T-helper 2 cell (primary cell): ENCODE measurements at places on chromosomes 1 and 21.
A peak's percentile ranks its signal among the peaks of the same experiment; 100 is the strongest.

- no peak for DNase-seq
These were observed 723.1 kb upstream of the B3GALT2 start for GRCh38 chr1:193909406-193910082.

- no peak for DNase-seq
These were observed 17.3 kb downstream of the PDC start for GRCh38 chr1:186443638-186444037.

- no peak for DNase-seq
These were observed 5.2 kb upstream of the PLA2G2D start for GRCh38 chr1:20124456-20125057.

DNA sequence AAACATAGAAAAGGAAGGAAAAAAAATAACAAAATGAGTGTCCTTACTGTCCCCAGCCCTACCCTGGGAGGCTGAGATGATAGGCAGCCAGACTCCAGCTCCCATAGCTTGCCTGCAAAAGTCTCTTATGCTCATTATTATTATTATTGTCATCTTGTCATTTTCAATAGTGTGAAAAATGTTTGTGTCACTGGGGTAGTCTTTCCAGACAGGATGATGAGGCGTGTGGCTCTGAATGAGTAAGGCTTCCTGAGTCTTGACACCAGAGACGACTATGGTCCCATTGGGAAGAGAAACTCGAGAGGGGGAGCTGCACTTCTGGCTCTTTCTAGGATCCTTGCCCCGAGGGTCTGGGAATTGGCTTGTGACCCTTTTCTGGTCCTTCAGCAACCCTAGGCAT, 1.1 kb upstream of the CYB561D1 start:
- DNase-seq, result no peak

- no peak for DNase-seq
These were observed 199.3 kb upstream of the TMEM51 start for GRCh38 chr1:14954210-14954609.

GRCh38 chr21:33187276-33187675, 42.5 kb upstream of the IFNAR2 start:
- no peak for DNase-seq

- no peak for DNase-seq
These were observed 362.1 kb upstream of the NR5A2 start for GRCh38 chr1:199665371-199665770.

DNA sequence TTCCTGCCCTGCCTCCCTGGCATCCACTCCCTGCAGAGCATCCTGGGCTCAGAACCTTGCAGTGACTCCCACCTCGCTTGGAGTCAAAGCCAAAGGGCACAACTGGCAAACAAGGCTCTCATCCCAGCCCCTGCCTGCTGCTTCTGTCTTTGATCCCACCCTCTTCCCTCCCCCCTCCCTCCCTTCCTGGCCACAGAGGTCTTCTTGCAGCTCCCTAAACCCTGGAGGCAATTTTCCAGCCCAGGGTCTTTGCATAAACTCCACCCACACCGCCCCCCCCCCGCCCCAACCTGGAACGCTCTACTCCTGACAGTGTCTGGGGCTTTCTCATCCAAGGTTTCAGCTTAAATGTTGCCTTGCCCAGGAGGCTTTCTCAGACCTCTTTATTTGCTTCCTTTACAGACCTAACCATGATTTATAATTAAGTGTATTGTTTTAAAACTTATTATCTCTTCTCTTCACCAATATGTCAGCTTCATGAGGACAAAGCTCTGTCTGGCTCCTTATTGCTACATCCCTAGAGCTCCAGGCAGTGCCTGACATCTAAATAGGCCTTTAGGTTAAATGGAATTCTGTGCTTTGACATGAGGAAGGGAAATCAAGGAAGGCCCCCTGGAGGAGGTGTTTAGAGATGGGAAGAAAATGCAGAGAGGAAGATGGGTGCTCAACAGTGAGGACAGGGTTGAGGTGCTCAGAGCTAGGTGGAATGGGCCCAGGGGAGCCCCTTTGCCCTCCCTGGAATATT, 37.7 kb upstream of the PADI1 start:
- no peak for DNase-seq

- DNase-seq, result no peak
These were observed 136.6 kb downstream of the OMA1 start for GRCh38 chr1:58409890-58410289.

- DNase-seq, result no peak
These were observed 109.8 kb downstream of the ETS2 start for GRCh38 chr21:38915546-38915945.

DNA sequence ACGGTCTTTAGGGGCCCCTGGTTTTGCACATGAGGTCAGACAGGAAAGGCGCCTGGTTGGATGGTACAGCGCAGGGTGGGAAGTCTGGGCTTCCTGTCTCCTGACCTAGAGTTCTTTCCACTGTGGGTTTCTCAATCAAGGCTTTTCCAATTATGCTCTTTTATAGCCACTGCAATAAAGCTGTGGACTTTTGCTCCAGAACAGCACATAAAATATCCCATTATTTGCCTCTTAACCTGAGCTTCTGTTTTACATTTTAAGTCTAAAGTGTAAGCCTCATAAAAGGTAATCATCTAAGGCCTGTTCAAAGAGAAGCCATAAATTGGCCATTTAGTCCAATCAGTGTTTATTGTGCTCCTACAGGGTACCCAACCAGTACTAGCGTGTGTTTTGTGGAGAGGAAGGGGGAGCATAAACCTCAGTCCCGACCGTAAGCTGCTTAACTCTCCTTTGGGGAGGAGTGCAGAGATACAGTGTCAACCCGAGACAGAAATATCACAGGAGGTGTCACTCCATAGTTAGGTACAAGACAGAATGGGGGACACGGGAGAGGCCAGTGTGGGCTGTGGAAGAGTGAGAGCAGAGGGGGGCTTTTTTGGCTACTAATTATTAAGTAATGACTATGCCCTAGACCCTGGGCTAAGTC, 270.0 kb downstream of the TRABD2B start:
- no peak for DNase-seq

- DNase-seq, result no peak
These were observed 262.1 kb upstream of the LRRC7 start for GRCh38 chr1:69305621-69306020.

- peak; percentile 21 for DNase-seq
These were observed 1.5 kb downstream of the AJAP1 start for GRCh38 chr1:4655674-4656532.

DNA sequence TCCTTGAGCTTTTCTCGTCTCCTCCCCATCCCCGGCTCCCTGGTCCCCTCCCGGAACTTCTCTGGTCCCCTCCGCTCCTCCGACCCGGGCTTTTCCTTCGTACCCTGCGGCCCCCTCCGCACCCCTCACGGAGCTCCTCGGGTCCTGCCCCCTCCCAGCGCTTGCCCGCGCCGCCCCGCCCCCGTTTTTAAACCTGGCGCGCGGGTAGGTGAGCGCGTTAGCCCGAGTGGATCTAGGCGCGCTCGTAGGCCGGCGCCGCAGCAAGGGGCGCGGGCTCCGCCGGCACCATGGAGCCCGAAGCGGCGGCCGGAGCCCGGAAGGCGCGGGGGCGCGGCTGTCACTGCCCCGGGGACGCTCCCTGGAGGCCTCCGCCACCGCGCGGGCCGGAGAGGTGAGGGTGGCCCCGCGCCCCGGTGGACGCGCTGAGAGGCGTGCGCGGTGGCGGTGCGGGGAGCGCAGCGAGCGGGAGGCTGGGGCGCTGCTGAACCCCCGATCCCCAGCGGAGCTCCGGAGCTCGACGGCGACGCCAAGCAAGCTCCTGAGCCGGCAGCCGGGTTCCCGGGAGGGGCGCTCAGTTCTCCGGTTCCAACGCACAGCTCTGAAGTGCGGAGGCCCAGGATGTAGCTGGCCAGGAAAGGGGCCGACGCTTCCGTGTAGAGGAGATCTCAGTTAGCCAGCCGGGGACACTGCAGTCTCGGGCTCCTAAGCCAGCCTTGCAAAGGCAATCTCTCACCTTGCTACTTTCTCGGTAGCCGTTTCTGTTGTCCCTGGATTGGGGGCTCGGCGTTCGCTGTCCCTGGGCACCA, at the start of gene RIPPLY3:
RIPPLY3 (plus strand) TSS at position 217 of the 806 bp plus-strand sequence; CDS start at position 288, 71 bp downstream.
- no peak for DNase-seq

- DNase-seq, result no peak
These were observed 25.8 kb downstream of the DESI2 start for GRCh38 chr1:244678697-244679096.

GRCh38 chr1:92466683-92467352, 19.9 kb downstream of the GFI1 start:
- DNase-seq, result no peak

- DNase-seq, result no peak
These were observed 19.8 kb upstream of the UAP1 start for GRCh38 chr1:162541619-162542141.

DNA sequence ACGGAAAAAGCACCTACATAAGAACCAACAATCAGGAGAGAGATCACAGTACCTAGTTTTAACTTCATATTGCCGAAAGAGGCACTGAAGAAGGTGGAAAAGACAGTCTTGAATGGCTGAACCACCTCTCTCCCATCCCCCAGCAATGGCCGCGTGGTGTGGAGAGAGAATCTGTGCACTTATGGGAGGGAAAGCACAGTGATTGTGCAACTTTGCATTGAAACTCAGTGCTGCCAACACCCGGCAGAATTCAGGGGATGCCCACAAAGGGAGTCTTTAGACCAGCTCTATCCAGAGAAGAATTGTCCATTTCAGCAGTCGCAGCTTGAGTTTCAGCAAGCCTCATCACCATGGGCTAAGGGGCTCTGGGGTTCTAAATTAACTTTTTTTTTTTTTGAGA, 186.3 kb upstream of the USP25 start:
- no peak for DNase-seq

DNA sequence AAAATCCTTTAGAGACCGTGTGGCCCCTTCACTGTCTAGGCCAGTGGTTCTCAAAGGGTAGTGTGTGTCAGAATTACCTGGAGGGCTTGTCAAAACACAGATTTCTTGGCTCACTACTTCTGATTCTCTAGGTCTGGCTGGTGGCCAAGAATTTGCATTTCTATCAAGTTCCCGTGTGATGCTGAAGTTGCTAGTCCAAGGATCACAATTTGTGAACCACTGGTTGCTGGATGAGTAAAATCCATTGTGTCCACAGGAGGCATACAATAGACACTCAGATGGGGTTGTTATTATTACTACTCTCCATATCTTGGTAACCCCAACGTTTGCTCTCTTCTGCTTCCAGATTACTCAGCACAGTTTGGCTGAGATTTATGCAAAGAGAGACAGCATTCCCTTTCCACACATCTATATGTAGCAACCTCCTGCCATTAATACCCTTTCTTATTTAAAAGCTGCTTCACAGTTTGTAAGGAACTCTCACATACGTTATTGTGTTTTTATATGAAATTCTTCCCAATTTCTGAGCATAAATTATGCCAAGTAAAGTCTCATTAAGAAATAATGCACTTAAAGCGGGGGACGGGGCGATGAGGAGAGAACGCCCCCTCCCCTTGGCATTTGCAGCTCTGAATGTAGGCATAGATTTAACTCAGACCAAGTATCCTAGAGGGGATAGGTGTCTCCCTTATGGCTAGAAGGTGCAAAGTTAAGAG, 720 bp upstream of the TMCC2 start:
- no peak for DNase-seq

DNA sequence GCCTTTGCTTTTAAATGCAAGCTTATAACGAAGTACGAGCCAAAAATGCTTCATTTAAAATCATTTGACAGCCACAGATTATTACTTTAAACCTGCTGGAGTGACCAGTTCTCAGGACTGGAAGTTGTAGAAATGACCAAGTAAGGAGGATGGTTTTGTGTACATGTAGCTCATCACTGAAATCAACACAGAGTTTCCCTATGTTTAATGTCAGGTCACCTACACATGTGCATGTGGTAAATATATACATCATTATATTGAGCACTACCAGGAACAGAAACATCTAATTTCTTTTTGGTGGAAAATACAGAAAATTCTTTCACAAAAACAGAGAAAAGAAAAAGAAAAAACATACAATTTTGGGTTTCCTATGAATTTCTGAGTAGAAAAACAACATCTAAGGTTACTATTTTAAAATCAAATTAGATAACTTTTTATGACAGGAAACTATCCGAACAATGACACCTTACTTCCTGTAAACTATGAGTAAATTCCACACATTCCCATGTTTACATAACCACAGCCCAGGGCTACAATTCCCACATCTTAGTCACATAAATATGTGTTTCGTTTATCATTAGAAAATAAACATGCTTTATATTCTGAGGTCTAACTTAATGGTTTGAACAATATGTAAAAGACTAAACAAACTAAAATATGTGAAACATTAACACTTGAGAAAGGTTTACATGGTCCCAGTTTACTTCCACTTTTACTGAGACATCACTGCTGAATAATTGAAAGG, 73.6 kb downstream of the ZNF281 start:
- no peak for DNase-seq

GRCh38 chr1:117825414-117825813, 104.0 kb downstream of the GDAP2 start:
- DNase-seq, result no peak

- no peak for DNase-seq
These were observed 40.1 kb upstream of the KLHDC7A start for GRCh38 chr1:18440385-18441226.

GRCh38 chr1:201020721-201021629, 2.5 kb downstream of the KIF21B start:
- DNase-seq, result peak; percentile 55

DNA sequence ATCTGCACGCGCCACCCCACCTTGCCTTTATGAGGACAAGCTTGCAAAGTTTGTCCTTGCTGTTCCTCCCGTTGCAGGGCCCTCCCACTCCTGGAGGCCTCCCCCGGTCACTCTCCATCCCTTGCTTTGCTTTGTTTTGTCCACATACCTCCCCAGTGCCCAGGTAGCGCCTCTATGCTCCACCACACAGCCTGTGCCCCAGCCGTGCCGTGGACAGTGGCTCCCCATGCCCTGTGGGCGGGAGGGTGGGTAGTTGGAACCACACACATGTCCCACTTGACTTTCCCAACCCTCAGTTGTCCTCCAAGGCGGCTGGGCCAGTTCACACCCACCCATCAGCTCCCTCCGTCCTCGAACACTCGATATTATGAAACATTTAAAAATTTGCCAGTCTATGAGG, 24.6 kb downstream of the SLX9 start:
- DNase-seq, result no peak

DNA sequence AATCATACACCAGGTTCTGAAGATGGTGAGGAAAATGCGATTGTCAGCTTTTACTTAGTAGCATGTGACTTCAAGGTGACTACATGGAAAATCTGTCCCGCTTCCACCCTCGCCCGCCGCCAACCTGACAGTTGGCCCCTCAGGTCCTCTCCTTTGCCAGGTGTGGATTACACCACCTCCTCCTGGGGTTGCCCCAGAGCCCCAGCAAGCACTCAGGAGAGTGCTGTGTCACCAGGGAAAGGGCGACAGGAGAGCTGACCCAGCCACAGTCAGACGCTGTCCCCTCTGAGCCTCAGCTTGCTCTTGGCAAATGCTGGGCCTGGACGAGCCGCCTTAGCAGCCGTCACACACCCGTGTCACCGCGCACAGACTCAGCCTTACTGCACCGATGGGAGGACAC, 17.9 kb downstream of the PTTG1IP start:
- no peak for DNase-seq

GRCh38 chr1:231385416-231385748, 36.7 kb downstream of the EGLN1 start:
- no peak for DNase-seq

DNA sequence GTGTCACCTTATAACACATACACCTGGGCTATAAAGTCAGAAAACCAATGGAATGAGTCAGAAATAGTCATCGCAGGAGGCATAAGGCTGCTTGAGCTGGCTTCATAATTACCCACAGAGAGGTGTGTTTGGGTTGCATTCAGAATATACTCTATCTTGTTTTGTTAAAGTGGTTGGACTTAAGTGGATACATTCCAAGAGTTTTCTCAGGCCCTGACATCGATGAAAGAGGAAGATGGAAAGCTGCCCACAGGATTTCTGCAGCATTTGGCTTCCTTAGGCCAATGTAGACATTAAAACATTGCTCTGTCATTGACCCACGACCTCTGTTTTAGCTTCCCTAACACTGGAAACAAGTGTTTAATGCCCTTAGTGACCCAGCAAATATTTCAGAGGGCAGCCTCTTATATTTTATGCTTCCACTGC, 18.6 kb upstream of the BCL10 start:
- no peak for DNase-seq
